ENCODE measurements at places on chromosomes 3 and 15.
A peak's percentile ranks its signal among the peaks of the same experiment; 100 is the strongest.

GRCh38 chr3:112319516-112320276 lies 13.3 kb upstream of the CD200 start:
- no peak for DNase-seq

- no peak for DNase-seq
These were observed 9.9 kb downstream of the CCR5 start for GRCh38 chr3:46380471-46381221.

DNA sequence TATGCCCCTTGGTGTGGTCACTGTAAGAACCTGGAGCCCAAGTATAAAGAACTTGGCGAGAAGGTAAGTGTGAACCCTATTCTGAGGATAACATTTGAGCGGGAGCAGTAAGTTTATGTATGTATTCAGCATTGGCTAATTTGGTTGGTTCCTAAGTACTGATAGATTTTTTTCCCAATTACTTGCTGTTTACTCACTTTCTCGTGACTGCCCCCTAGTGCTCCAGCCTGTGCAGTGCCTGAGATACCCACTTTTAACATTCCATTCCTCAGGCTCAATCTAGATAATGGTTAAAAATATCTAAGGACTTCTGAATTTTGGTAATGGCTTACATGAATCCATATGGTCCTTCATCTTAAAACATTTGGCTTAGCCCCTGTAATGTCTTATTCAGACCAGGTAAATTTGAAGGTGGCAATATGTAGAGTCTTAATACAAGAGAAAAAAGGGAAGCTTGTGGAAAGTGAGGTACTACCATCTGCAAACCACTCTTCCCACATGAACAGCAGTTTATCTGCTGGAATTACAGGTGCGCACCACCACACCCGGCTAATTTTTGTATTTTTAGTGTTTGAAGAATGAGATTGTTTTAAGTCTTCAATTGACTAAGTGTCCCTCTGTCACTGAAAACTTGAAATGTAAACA lies 7.1 kb downstream of the ELL3 start:
- DNase-seq: peak; percentile 49

DNA sequence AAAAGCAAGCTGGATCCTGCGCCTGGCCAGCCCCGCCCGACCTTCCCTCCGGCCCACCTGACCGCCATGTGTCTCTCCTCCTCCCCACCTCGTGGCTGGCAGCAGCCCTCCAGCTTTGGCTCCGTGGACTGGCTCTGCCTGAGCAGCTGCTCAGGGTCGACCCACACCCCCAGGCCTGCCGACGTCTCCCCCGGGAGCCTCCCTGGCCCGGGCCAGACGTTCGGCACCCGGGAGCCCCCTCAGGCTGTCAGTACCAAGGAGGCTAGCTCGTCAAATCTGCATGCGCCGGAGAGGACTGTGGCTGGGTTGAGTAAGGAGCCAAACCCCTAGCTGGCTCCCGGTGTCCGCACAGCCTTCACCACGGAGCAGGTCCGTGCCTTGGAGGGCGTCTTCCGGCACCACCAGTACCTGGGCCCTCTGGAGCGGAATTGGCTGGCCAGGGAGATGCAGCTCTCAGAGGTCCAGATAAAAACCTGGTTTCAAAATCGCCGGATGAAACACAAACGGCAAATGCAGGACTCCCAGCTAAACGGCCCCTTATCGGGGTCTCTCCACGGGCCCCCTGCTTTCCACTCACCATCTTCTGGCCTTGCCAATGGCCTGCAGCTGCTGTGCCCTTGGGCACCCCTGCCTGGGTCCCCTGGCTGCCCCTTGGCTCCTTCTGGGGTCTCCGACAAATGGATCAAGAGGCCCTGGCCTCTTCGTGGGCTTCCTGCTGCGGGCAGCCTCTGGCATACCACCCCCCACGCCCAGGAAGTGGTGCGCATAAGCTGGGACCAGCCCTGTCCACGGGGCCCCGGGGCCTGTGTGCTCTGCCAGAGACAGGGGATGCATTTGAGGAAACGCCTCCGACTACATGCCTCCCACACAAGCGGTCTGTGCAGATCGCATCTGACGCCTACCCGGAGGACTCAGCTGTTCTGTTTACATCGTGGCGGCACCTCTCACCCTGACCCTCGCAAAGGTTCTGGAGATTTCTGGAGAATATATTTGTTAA lies 345.0 kb downstream of the ZNF385D start:
- DNase-seq: peak; percentile 76

DNA sequence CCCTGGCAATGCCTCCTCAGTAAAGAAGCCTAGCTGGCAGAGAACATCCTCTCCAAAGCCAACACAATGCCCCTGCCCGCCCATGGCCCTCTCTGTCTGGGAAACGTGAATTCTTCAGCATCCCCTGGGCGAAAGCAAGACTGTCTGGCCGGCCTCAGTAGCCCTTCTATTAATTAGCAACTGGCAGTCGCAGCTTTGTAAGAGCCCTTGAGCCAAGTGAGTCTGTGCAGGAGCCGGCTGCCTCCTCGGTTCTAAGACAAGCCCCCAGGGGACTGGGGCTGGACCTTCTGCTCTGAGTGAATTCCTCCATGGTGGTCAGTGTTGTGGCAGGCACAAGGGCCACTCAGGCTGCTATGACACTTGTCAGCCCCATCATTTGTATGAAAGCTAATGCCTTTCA lies 7.4 kb downstream of the HCN4 start:
- no peak for DNase-seq

DNA sequence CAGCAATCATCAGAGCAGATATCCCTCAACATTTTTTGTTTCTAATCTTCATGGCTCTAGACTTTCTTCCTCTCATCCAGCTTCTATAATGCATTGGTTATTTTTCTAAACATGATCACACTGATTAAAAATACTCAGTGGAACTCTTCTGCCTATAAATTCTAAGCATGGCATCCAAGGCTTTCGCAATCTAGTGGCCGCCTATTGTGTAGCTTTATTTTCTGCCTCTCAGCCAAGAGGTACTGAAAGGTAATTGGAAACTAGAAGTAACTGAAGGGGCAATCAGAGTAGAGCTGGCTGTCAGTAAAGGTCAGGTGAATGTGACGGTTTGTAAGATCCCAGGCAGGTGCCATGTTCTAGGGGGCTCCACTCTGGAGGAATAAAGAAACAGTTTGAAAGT lies 33.4 kb downstream of the OXSM start:
- no peak for DNase-seq

DNA sequence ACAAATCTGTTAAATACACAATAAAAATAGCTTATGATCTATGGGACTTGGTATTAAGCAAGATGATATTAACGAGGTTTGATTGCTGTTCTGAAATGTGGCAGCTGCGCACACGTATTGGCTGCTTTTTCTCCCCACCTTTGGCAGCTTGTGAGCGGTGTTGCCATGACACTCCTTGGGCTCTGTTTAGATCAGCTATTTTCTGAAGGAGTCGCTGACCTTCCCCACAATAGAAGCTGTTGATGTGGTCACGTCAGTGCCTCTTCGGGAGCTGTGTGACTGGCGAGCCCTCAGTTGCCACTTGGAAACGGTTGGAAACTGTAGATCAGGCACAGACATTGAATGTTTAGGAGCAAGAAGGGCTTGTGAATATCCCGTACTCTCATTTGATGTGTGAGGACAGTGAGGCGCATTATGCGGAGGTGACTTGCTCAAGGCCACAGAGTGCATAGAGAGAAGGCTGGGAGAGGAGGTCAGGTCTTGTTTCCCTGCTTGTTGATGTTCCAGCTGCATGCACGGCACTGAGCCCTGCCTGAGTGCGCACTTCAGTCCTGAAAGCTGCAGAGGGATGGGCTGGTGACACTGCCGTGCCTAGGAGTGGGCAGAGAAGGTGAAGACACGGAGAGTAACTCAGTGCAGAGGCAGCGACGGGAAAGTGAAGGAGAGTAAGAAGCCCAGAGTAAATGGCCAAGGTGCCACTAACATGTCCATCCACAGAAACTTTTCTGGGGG lies 198.4 kb downstream of the LPP start:
- no peak for DNase-seq

GRCh38 chr15:62344806-62345539 lies 179.9 kb upstream of the C2CD4B start:
- peak; percentile 70 for DNase-seq

DNA sequence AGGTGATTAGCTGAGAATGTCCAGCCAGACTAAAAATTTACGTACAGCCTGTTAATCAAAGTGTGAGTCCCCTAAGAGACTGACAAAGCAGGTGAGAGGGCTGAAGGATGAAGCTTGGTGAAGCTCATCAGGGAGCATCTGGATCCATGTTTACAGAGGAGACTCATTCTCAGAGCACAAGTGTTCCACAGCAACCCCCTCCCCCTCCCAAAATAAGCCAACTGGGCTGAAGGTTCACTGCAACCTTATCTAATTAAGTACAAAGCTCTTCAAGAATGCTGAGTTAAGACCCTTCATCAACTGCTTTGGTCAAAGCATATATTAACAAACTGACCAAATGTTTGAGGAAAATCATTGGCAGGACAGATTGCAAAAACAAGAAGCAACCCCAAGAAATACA lies 262.6 kb upstream of the ZNF385D start:
- no peak for DNase-seq

DNA sequence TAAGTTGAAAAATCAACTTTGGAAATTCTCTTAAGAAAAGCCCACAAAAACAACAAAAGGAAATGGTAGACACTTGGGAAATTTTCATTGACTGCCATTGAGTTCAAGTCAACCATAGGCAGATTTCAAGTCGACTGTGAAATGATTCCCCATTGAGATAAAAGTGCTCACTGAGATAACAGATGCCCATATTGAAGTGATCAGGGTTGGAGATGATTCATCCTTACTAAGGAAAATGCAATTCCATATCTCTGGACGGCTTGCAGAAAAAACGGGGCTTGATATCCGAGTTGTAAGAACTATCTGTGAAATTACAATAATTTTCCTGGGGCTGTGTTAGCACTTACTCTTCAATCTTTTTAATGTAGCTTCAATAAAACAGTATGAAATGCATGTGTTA lies 373.1 kb upstream of the THRB start:
- no peak for DNase-seq

GRCh38 chr3:109430911-109431563 lies 93.7 kb upstream of the DPPA4 start:
- DNase-seq: no peak

- peak; percentile 84 for DNase-seq
These were observed 70.0 kb upstream of the CGNL1 start for GRCh38 chr15:57306161-57306943.

DNA sequence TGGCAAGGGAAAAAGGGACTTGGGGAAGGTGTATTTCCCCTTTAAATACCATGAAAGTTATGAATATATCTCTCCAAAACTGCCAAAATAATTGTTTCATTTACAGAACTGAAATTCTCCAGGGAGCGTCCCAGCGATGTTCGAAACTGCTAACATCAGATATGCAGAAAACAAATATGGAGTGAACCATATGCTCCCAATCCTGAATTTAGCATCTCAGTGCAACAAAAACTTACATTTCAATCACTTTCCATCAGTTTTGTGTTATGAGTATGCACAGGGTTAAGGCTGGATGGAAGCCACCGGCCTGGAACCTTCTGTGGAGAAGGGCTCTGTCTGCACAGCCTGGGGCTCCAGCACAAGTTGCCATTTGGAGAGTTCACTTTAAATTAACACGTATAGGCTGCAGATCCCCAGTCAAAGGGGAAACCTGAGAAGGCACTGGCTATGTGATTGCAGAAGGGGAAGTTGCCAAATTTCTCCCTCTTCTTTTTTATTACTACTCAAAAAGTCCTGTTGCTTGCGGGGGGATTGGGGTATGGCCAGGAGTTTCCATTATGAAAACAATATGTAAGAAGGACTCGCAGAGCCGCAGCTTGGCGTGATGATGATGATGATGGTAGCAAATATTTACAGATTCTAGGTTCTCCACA lies 56.9 kb upstream of the FOXP1 start:
- no peak for DNase-seq

DNA sequence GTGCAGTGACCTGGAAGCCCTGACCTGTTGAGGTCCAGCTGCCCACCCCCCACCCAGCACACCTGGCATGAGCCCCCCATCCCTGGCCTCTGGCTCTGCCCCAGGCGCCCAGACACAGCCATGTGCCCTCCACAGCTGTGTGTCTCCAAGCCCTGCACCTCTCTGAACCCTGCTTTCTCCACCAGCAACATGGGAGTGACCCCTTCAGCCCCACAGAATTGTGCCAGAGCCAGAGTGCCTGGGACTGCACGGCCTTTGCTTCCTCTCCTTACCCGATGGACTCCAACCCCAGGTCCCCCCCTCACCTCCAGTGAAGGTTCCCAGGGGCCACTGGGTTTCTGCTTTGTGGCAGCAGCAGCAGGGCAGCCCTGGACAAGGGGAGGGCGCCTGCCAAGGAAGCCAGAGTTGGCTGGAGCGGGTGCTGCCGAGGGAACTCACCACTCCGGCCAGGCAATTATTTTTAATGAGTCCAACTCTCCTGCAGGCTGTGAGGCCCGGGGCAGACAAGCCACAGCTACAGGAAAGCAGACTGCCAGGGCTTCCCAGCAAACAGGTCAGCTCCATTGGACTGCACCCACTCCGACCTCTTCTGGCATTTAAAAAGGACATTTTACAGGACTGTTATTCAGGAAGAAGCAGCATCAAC lies 24.1 kb downstream of the PRR20G start:
- DNase-seq: no peak

DNA sequence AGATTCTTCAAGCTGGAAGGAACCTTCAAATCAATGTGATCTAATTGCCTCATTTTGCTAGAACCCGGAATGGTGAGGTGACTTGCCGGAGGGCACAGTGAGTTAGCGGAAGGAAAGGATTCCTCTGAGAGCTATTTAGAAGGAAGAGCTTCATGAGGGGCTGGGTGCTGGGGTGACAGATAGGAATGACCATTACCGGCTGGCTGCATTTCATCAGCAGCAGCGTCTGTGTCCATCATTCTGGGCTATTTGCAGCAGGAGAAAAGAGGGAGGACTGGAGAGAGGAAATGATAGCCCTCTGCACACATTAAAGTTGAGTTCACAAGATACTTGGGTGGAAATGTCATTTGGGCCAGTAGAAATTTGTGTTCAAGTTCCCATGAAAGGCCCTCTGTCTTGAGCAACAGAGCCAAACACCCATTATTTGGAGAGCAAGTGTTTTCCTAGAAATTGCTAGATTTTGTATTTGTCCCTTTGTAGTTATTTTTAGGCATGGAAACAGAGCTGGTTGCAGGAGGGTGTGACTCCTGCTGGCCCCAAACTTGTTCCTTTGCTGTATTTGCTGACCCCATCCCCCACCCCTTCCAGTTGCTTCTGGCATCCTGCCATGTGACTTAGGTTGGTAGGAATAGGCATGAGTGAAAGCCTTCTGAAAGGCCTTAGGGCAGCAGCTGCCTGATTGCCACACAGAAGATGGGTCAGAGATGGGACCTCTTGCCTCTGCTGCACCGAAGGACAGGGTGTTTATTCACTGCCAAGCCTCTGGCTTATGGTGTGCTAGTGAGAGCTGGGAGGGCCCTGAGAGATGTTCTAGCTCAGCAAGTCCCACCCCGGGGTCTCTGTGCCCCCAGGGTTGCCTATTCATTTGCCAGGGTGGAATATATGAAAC lies 87.5 kb upstream of the PLXNA1 start:
- no peak for DNase-seq

DNA sequence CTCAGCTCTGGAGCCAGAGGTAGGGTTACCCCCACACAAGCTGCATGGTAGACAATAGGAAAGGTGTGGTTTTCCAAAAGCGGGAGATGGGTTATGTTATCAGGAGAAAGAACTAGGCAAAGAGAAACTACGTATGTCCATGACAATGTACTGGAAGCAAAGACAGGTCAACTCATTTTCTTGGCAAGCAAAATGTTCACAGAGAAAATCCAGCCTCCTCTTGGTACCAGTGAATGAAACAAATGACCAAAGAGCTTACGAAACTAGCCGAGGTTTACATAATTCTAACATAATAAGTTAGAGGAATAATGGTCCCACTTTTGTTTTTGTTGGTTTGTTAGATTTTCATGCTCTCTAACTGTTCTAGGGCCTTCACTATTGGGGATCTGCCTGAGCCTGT lies 338.1 kb upstream of the TGFBR2 start:
- DNase-seq: no peak
